Hippocampal formation (tissue), 2 donors: ENCODE measurements at places on chromosomes 1 and 21.

GRCh38 chr1:62299426-62300200 lies 19.6 kb downstream of the KANK4 start:
- peak; percentile 29 for DNase-seq

DNA sequence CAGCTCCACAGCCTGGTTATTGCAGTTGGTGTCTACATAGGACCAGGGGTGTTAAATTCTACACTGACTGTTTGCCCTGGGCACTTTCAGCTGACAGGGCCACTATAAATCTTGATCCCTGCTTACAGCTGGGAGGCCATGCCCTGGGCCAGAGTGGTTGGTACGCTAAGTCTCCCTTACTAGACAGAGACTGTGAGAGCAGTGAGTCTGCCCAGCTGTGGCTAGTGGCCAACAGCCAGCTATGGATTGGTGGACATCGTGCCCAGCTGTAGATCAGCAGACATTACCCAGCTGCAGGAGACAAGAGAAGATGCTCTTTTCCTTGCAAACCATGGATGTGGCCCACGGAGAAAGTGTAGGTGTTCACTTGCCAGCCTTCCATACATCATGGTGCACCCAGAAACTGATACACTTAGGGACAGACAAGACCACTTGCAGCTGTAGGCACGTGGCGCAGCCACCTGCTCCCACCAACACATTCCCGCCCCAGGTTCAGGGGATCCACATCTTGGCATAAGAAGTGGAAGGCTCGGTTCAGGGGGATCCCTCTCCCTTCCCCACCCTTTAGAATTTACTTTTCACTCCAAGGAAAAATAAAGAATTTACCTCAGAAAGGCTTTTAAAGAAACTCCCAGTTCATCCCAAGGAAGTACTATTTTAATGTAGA lies 16.4 kb upstream of the PAX7 start:
- DNase-seq: no peak

DNA sequence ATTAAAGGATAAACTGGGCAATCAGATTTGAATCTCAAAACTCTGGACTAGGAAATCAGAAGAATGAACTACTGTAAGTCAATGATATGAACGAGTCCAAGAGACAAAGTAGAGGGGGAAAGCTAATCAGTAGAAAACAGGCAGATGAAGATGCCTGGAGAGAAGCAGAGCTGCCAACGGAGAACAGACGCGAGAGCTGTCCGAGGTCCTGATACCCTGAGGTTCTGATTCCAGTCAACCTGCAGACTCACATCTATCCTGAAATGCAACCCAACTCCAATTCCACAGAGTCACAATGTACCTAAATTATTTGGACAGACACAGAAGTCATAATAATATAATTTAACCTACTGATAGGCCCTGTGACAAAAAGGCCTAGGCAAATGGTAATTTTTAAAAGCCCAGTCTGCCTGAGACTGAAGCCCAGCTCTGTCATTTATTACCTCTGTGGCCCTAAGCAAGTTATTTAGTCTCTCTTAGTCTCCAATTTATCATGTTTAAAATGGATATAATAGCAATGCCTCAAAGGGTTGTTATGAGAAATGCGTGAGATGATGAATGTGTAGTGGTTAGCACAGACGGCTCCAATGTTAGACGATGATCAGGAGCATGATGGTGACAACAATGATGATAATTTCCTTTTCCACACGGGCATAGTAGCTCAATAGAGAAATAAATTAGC lies 33.4 kb downstream of the RGS7 start:
- no peak for DNase-seq

DNA sequence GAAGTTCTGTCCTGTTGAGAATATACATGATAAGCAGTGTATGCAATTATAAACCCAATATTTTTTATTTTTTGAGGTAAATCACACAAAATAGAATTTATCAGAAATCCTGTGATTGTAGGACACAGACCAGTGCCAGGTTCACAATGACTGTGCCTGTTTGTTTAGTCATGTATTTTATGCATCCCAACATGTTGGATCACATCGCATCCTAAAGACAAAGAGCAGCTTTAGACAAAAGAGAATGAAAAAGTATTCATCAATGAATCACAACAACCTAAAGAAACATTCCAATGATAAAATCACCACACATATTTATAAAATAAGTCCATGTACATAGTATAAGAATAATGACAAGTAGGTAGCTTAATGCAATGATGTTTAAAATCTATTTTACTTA lies 53.2 kb upstream of the LRRC8D start:
- DNase-seq: no peak

- no peak for DNase-seq
Observed at GRCh38 chr21:39037807-39038405, 145.3 kb downstream of the PSMG1 start.
